HT1080 (cell line): ENCODE measurements at places on chromosomes 16 and 17. TPM values are rescaled to one million over a fixed set of nuclear protein-coding genes. Genes with fewer than 3 reads are reported as not detected.

Gene GAS2L2
- total RNA-seq, result 0.05 TPM in 1 of 2 replicates, not detected in the other

Gene MYH13
- total RNA-seq, result not detected in 2 replicates

Gene C17orf50
- total RNA-seq, result not detected in 2 replicates

Gene IL34
- not detected in 2 replicates for total RNA-seq

Gene TERB1
- total RNA-seq, result not detected in 2 replicates

Gene NOD2
- total RNA-seq, result not detected in 2 replicates

GRCh38 chr17:82775001-82775823 is 23.3 kb downstream of the TBCD start:
- no peak for DNase-seq

GRCh38 chr17:45432405-45433158 is at the start of gene ARHGAP27:
TSS of gene ARHGAP27 (minus strand) at chr17:45432870. CDS start at chr17:45430279, 2,591 bp downstream.
- peak; percentile 35 for DNase-seq

DNA sequence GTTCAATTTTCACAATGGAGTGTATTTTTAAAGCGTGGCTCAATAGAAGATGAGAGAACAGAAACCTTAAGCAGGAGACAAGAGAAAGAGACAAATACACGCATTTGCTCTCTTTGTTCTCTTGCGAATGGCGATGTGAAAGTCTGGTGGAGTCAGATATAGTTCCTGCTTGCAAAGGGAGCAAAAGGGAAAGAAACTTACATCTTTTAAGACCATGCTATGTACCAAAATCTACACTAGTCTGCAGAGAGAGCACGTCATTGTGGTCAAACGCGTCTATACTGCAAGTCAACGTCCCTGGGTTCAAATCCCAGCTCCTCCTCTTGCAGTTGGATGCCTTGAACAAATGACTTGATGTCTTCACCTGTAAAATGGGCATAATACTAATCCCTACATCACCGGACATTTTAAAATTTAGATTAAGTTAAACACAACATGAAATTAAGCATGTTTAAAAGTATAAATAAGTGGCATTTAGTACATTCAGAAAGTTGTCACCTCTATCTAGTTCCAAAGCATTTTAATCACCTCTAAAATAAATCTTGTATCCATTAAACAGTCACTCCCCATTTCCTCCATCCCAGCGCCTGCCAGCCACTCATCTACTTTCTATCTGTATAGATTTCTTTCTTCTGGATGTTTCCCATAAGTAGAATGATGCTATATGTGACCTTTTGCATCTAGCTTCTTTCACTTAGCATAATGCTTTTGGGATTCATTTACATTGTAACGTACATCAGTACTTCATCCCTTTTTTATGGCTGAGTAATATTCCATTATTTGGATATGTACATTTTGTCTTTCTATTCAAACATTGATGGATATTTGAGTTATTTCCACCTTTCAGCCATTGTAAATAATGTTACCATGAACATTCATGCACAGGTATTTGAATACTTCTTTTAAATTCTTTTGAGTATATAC is 406.9 kb downstream of the TMEM114 start:
- no peak for DNase-seq

GRCh38 chr17:79632432-79632735 is 21.5 kb upstream of the RBFOX3 start:
- no peak for DNase-seq

GRCh38 chr17:58568044-58568799 is 53.8 kb upstream of the MTMR4 start:
- DNase-seq, result no peak

GRCh38 chr17:68435876-68436842 is 21.1 kb downstream of the WIPI1 start:
- DNase-seq, result peak; percentile 65

DNA sequence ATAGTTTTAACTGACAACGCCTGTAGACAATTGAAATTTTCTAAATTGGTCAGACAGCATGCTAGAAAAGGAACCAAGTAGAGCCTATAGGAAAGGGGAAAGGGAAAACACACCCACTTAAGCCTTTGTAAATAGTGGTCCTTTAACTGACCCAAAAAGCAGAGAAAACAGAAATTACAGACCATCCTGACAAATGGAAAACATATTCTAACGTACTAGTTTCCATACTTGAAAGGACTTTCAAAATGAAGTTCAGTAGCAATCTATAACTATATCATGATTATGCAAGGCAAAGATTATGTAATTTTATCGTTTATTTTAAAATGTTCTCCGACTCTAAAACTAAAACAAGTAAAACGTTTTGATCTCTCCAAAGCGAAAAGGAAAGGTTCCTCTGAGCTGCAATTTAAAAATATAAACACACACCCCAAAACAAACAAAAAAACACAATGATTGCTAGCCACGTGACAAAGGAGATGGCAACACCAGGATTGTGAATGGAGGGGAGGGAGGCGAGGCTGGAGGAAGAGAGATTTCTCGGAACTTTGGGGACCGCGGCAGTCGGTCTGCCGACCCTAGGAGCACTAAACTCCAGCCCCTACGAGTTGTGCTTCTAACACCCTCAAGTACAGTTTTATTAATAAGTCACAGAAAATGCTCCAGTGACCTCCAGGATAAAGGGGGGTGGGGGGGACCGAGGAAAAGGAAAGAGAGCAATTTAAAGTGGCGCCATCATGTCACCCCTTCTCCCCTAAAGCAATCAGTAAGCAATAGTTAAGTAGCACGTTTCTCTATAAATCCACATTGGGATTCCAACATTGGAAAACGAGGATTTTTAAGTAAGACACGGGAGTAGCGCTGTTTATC is 1.7 kb downstream of the KANSL1 start:
- DNase-seq, result peak; percentile 38

- DNase-seq, result no peak
Observed at GRCh38 chr17:44912763-44913544, 2.3 kb downstream of the GFAP start.

DNA sequence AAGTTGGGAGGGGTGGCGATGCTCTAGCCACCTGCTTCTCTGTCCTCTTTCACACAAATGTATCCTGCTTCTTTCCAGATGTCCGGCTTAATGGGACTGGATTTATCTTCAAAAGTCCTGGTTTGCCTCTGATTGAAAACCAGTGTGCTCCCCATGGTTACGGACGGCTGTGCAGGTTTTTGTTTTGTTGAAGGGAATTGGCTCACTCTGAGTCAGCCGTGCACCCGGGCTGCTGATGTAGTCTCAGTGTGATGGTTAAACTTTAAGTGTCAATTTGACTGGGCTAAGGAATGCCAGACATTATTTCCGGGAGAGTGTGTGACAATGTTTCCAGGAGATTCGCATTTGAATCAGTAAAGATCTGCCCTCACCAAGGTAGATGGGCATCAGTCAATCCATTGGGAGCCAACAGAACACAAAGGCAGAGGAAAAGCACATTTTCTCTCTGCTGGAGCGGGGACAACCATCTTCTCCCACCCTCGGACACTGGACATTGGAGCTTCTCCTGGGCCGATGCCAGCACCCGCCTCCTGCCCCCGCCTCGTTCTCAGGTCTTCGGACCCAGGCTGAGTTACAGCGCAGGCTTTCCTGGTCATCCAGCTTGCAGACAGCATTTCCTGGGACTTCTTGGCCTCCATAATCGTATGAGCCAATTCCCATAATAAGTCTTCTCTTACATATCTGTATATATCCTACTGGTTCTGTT is 126.9 kb upstream of the TNRC6C start:
- DNase-seq, result peak; percentile 71
